ENCODE measurements at places on chromosomes 7 and 10.

DNA sequence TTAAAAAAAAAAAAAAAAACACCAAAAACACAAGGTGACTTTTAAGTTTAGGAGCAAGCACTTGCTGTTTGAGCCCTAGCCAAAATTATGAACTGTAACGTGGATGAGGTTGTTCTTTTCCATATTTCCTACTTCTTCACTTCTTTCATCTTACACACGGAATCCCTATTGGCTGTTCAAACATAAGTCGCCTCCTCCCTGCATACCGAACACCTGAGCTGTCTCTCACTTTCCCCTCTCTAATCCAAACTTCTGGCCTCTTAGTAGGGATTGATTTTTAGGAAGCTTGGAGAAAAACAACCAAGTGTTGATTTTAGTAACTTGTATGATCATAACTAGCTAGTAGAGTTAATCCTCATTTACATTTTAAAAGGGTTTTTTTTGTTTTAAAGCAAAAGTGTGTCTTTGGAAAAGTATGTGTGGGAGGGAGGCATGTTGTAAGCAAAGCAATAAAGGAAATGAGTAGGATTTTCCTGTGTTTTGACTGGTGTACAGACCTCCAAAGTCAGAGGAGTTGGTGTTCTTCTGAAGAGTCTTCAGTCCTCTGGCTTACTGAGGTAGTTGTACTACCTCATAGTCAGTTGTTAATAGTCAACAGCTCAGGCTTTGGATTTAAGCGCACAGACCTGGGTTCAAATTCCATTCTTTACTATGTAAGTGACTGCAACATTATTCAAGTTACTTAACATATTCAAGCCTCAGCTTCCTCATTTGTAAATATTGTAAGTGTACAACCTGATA lies 39.3 kb downstream of the RABGEF1 start:
- no peak for DNase-seq

- no peak for DNase-seq
Measured at GRCh38 chr7:113414401-113415035, 296.2 kb upstream of the SMIM30 start.

GRCh38 chr7:154915600-154915999 lies 87.3 kb downstream of the PAXIP1 start:
- no peak for DNase-seq

GRCh38 chr10:128546651-128547165 lies 420.5 kb upstream of the MKI67 start:
- no peak for DNase-seq

DNA sequence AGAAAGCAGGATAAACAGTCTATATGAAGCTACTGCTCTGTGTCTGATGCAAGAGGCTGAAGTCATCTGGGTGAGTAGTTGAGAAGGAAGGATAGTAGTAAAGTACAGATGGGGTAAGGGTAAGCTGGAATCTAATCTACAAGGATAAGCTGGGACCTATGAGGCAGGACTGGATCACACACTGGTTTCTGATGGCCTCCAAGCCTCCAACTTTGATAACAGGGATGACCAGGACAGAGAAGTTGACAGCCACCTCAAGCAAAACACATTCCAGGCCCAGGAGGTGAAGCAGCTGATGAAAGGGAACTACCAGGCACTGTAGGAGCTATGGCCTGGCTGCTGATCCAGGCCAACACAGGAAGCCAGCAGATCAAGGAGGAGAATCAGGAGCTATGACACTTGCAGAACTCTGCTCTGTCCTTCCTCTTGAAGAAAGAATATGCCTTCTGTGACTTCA lies 278.1 kb upstream of the TMEM229A start:
- no peak for DNase-seq

DNA sequence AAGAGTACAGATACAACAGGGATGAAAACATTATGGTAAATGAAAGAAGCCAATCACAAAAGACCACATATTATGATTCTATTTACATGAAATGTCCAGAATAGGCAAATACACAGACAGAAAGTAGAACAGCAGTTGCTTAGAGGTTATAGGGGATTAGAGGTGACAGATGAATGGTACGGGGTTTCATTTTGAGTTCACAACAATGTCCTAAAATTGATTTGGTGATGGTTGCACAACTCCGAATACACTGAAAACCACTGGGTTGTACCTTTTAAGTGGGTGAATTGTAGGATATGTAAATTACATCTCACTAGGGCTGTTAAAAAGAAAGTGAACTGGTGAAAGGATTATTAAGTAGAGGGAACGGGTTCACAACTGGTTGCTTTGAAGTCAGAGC lies 76.3 kb upstream of the MRLN start:
- no peak for DNase-seq

GRCh38 chr7:12715372-12716133 lies 28.1 kb downstream of the ARL4A start:
- DNase-seq = no peak

DNA sequence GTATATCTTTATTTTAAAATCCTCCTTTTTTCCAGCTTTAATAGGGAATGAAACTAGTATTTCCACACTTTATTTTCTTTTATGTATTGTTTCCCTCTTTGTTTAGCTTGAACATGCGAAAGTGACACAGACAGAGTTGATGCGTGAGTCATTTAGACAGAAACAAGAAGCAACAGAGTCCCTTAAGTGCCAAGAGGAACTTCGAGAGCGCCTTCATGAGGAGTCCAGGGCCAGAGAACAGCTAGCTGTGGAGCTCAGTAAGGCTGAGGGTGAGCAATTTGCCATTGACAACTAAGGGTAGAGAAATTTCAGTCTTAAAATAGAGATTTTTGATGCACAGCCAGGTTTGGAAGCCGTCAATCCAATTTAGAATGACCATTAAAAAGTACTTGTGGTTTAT lies 73.1 kb downstream of the CYP51A1 start:
- no peak for DNase-seq

GRCh38 chr7:37920849-37921805 lies 687 bp downstream of the EPDR1 start:
- peak; percentile 48 for DNase-seq

GRCh38 chr7:93015779-93016481 lies 101.8 kb downstream of the SAMD9 start:
- peak; percentile 39 for DNase-seq

DNA sequence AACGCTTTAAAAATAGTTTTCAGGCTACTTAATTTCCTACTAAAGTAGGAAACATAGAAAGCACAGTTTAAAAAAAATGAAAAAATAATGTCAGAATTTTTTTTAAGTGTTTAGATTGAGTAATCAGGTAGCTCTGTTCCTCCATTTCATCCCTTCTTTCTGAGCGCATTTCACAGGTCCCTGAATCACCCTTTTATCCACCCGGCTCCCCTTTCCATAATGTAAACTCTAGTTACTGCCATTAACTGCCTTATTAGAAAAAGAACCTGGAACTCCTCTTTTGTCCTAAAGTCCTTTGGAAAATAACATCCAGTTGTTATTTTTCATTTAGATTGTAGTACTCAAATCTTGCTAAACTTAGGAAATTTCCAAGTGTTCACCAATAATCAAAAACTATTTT lies 5.8 kb downstream of the KCND2 start:
- DNase-seq = no peak

- no peak for DNase-seq
Measured at GRCh38 chr10:76430061-76430645, 998.7 kb downstream of the LRMDA start.

DNA sequence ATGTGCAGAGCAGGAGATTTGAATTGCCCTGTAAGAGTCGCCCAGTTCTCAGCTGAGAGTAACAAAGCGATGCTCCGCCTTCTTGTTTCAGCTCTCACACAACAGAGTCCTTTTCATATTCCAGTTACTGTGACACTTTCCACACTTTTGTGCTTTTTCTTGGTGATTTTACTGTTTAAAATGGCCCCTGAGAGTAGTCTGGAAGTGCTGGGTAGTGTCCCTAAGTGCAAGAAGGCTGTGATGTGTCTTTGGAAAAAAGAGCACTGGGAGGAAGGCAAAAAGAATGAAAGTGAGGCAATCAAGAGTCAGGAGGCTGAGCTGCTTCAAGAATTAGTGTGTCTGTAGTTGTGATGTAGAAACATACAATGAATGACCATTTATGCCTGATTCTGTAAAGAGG lies 201.2 kb upstream of the SEMA3E start:
- no peak for DNase-seq
